Left renal cortex interstitium (tissue), 4 donors: ENCODE measurements at places on chromosomes 2 and 18.

DNA sequence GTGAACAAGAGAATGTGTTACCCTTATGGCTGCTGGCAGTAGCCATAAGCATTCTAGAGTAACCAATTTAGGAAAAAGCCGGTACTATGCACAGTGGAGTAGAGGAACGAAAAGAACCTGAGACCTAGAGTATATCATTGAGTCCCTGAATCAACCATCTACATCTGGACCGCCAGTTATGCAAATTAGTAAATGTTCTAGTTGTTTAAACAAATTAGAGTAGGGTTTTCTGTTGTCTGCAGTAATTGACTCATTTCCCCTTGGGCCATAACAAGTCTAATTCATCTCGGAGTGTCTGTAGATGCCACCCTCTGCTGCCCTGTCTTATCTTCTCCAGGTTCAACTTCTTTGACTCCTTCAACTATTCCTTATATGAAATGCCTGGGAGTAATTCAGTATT, 60.1 kb upstream of the CAPN13 start:
- no peak for DNase-seq

GRCh38 chr2:217988840-217989204, 14.0 kb downstream of the TNS1 start:
- DNase-seq = no peak

DNA sequence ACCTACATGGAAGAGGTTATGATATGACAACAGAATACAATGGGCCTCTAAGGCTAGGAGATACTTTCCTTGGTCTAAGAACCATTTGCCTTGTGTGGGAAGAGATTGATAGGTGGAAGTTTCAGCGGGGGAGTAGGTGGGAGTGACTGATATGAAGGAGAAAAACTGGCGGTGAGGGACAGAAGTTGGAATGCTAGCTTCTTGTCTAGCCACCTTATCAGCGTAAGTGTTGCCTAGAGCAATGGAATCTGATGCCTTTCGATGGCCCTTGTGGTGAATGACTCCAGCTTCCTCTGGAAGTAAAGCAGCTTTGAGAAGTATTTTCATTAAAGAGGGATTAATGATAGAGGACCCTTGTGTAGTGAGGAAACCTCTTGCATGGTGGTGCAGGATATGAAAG, 121.3 kb upstream of the GULP1 start:
- no peak for DNase-seq

GRCh38 chr2:70029814-70030409, 57.4 kb upstream of the PCBP1 start:
- DNase-seq = no peak

DNA sequence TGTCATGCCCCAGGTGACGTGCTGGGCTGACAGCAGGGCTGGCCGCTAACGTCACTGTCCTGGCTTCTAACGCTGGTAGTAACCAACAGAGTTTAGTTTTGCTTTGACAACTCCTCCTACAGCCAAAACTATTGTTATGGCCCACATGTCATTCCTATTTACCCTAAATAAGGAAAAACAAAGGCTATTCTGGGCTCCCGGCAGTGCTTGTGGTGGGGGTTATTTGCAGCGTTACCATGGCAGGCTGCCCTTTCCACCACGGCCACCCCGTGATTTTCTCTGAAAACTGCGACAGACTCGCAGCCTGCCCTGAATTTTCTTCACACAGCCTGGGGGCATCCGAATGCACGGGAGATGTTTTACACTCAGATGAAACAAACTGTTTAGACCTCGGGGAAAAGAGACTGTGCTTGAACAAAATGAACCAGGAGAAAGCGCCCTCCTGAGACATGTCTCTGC, 115.2 kb downstream of the FAM210A start:
- DNase-seq = no peak
